ENCODE measurements at places on chromosomes 1 and 21.

DNA sequence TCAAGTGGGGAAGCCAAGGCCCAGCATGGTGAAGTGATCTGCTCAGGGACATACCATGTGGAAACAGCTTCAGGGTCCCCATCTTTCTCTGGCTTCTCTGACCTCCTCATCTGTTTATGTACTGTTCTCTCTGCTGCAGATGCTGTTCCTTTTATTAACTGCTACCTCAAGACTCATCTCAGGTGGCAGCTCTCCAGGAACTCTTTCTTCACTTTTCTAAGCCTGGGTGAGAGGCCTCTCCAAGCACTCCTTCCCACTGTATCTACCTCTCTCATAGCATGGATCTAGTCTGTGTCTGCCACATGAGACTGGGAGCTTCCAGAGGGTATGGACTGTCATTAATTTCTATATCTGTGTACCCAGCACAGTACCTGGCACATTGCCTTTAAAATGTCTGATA is 73.4 kb upstream of the PPM1J start:
- no peak for DNase-seq

GRCh38 chr1:173328961-173329360 is 121.8 kb upstream of the TNFSF4 start:
- DNase-seq = no peak

GRCh38 chr1:223319905-223320580 is 43.9 kb downstream of the SUSD4 start:
- no peak for DNase-seq

DNA sequence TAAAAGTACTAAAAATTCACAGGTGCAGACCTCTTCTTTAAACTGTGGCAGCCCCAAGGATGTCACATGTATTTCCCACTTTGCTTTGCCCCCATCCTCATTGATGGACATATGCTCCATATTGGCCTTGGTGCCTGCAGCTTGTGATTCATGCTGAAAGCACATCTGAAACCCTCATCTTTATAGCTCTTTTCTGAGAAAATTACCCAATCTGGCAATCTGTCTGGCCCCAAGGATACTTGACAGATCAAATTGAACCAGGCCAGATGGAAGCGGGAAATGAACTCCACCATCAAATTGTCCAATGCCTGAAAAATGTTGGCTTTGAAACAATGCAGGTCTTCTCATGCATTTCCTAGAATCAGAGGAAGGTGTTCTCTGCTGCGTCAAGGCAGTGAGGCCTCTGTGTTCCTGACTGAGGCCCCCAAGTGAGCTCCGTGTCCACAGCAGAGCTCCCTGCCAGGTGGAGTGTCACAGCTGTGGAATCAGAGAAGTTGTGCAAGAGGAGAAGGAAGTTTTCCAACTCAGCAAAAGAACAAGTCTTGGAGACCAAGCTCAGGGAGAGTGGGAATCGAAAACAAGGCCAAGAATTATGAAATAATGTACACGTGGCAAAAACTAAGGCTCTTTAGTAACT is 323.7 kb downstream of the PLPP3 start:
- no peak for DNase-seq

DNA sequence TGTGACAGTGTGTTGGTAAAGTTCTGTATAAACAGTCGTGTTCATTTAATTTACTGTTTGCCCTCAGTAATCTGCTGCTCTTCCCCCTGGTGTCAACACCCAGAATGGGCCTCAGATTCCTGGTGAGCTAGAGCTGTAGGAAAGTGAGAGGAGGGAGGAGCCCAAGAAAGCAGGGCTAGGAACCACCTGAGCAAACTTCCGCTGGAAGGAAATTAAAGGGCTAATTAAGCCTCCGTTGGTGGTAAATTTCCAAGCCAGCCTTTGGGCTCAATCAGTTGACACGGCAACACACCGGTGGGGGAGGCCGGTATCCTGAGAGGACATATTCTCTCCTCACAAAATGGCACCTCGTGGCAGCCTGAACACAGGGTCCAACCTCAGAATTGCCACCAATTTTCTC is 32.9 kb downstream of the RAB3B start:
- DNase-seq = no peak

DNA sequence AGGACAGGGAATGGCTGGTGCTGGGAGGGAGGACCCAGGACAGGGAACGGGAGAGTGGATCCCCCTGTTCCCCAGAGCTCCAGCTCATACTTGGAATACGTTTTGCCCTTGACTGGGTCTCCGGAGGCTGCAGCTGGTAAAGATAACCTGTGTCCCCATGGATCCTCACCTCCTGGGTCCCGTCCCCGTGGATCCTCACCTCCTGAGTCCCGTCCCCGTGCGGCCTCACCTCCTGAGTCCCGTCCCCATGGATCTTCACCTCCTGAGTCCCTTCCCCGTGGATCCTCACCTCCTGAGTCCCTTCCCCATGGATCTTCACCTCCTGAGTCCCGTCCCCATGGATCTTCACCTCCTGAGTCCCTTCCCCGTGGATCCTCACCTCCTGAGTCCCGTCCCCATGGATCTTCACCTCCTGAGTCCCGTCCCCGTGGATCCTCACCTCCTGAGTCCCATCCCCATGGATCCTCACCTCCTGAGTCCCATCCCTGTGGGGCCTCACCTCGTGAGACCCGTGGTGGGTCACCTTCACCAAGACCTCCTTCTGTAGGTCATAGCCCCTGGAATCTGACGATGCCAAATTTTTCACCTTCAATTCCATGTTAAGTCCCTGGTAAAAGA is 61.4 kb downstream of the SCCPDH start:
- no peak for DNase-seq

DNA sequence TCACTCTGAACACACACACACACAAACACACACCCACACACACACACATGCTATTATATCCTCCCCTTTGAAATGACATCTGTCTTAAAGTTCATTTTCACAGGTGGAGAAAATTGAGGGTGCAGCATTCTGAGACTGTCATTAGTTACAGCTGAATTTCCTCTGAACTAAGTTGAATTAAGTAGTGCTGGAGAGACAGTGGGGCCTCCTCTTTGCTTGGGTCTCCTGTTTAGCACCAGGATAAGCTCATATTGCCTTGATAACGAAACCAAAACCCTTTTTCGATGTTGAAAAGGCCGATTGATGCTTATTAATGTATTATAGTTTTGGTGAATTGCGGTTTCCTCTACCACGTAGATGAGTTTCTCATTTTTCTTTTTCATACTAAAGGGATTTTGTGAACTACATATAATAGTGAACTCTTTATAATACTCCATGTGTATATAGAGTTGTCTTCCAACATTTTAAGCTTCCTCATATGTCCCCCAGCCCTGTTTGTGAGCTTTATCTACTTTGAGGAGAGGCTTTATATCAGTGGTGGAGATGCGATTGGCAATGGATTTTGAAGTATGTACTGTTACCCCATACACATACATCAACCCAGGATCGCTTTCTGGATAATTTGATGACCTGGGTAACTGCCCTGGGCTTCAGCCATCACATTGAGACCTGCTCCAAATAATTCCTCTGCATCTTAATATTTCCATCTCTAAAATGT is 17.4 kb downstream of the DYNLT5 start:
- no peak for DNase-seq

GRCh38 chr1:206770531-206771337 is at the start of gene IL19:
TSS of gene IL19 (plus strand) at chr1:206770773. CDS start at chr1:206836663, 65,890 bp downstream.
- no peak for DNase-seq

GRCh38 chr1:114282751-114283403 is 129.2 kb upstream of the SYT6 start:
- DNase-seq = peak; percentile 67

GRCh38 chr1:48761411-48761810 is 15.3 kb downstream of the BEND5 start:
- no peak for DNase-seq

GRCh38 chr1:116754198-116754977 is at the start of gene CD2:
TSS of gene CD2 (plus strand) at chr1:116754430. CDS start at chr1:116754493, 63 bp downstream.
- no peak for DNase-seq

DNA sequence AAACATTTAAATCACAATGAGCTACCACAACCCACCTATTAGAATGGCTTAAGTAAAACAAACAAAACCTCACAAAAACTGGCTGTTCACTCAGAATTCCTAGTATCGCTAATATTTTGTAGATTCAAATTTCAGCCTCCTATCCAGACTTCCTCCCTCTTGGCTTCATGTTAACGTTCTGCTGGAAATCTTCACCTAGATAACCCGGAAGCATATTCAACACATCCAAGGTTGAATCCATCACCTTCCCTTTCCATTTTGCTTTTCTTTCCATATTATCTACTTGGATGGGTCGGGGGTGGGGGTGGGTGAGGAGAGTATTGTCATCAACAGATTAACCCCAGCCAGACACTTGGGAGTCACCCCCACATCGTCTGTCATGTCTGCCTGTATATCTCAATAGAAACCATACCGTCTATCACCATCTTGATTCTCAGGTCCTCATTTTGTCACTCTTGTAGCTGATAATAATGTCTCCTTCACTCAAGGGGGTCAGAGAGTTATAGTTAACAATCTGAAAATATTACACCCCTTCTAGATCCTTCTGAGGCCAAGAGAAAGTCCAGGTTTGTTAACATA is 1.7 kb upstream of the DPH5 start:
- no peak for DNase-seq

DNA sequence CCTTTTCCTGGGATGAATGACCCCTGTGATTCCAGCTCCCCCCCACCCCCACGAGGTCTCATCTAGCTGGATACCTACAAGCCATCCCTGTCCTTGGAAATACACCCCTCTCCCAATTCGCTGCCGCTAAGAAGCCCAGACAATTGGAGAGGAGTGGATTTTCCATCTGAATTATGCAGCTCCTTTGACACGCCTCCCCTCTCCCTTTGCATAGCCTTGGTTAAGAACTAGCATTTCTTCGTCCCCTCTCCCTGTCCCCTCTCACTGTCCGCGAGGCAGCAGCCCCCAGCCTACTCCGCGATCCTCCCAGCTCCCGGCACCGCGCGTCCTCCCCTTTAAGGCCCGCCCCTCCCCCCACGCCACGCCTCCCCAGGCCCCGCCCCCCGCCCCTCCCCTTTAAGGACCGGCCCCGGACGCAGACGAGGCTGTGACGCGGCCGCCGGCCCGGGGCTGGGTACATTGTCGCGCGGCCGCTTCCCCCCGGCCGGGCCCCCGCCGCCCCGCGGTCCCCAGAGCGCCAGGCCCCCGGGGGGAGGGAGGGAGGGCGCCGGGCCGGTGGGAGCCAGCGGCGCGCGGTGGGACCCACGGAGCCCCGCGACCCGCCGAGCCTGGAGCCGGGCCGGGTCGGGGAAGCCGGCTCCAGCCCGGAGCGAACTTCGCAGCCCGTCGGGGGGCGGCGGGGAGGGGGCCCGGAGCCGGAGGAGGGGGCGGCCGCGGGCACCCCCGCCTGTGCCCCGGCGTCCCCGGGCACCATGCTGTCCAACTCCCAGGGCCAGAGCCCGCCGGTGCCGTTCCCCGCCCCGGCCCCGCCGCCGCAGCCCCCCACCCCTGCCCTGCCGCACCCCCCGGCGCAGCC is at the start of gene MAPKAPK2:
Gene MAPKAPK2 (plus strand): TSS at position 428 of the 856 bp plus-strand sequence. CDS start 325 bp downstream, at position 753.
- DNase-seq = peak; percentile 60

GRCh38 chr1:53346814-53347176 is 18.9 kb upstream of the LRP8 start:
- no peak for DNase-seq

Measured in stimulated activated CD4-positive, alpha-beta T cell treated with anti-CD3 and anti-CD28 coated beads, Interleukin-1b, Interleukin-23, amount 100 ng/mL, for 1 hour (primary cell).